ENCODE measurements at places on chromosomes 5 and 9. TPM values are rescaled to one million over a fixed set of nuclear protein-coding genes. Genes with fewer than 3 reads are reported as not detected.
A peak's percentile ranks its signal among the peaks of the same experiment; 100 is the strongest.

GRCh38 chr9:34558919-34559623 is 30.5 kb downstream of the CNTFR start:
- no peak overlapping the region for H3K27ac ChIP-seq
- H3K36me3 ChIP-seq: no peaks in the 10 kb centered on the region
- no peak for DNase-seq
- H3K27me3 ChIP-seq: peaks cover 22% of the 10 kb centered on the region
- no peaks in the 10 kb centered on the region for H3K4me1 ChIP-seq

DNA sequence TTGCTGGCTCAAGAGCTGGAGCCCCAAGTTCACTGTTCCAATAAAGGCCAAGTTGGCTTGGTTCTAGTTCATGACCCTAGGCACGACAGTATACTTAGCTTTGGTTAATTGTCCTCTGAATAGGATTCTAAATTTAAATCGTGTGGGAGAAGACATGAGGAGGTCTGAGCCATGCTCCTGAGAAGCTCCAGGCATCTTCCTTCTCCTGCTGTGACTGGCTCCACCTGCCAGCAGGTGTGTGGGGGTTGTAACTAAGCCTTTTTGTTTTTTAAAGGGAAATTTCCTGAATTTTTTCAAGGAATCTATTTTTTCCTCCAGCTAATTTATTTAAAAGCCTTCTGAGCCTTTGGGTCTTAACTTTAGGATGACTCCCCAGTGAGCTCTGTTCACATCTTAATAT is 20.2 kb upstream of the TRIM36 start:
- no peak overlapping the region for H3K27ac ChIP-seq
- H3K4me3 ChIP-seq: no peak overlapping the region
- H3K27me3 ChIP-seq: peaks cover 8% of the 10 kb centered on the region
- peaks cover 1% of the 10 kb centered on the region for H3K36me3 ChIP-seq

- H3K27ac ChIP-seq: no peak overlapping the region
- DNase-seq: no peak
- H3K4me3 ChIP-seq: no peak overlapping the region
- H3K4me1 ChIP-seq: no peaks in the 10 kb centered on the region
- no peaks in the 10 kb centered on the region for H3K36me3 ChIP-seq
Observed at GRCh38 chr5:138912093-138912492, 37.0 kb upstream of the LRRTM2 start.

- H3K36me3 ChIP-seq: no peaks in the 10 kb centered on the region
- H3K4me3 ChIP-seq: no peak overlapping the region
- peak overlapping the region; percentile 45 for H3K27ac ChIP-seq
- no peaks in the 10 kb centered on the region for H3K27me3 ChIP-seq
- peaks cover 39% of the 10 kb centered on the region for H3K4me1 ChIP-seq
- DNase-seq: no peak
Observed at GRCh38 chr5:178241231-178241663, 8.6 kb upstream of the PHYKPL start.

NEURL1B gene
- 0.16 TPM for total RNA-seq

DNA sequence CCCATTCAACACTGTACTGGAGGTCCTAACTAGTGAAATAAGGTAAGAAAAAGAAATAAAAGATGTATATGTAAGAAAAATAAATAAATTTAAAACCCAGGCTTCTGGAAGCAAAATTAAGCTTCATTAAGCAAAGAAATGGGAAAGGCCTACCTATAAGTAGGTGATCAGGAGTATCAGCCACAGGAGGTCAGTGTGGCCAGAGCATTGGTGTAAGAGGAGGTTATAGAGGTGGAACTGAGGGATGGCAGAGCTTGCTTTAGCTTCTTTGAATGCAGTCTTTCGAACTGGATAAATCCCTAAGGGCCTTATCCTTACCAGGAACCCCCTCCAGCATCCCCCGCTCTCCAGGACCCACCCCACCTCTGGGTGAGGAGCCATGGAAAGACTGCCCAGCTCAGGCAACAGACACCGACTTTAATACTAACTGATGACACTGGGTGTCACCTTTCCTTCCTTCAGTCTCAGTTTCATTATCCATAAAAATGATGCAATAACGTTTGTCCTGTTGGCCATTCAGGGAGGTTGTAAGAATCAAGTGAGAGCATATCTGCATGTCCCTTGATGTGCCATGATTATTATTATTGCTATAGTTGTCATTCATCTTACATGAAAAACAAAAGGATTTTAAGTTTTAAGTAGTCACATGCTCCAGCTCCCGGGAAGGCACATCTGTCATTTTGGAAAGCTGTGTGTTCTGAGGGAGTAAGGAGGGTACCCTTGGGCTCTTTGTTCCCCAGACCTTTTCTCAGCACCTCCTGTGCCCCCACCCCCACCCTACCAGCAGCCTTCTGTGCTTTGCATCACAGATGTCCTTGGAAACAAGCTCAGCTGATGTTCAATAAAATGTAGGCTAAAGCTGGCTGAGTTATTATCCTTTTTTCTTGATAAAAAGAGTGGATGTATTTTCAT is 50.8 kb upstream of the CTNNA1 start:
- peaks cover 33% of the 10 kb centered on the region for H3K27me3 ChIP-seq
- no peaks in the 10 kb centered on the region for H3K4me1 ChIP-seq
- no peak overlapping the region for H3K4me3 ChIP-seq
- no peak overlapping the region for H3K27ac ChIP-seq
- no peak for DNase-seq

DNA sequence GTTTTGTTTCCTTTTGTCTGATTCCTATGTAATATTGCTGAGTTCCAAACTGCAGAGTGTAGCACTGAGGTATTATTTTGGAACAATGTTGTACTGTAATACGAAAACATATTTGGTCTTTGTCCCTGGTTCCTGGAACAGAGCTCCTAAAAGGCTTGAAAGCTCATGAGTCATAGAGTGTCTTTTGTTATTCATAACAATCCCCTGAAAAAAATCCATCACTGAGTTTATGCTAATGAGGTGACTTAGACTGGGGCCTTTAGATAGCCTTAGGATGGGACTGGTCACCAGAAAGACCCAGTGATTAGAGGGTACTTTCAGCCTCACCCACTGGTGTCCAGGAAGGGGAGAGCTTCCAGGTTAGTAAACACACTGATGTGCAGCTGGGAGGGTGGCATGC is 132.7 kb upstream of the POU5F2 start:
- no peak overlapping the region for H3K4me3 ChIP-seq
- peaks cover 12% of the 10 kb centered on the region for H3K4me1 ChIP-seq

GRCh38 chr5:128237546-128237945 is 154.0 kb downstream of the SLC12A2 start:
- H3K4me3 ChIP-seq: no peak overlapping the region
- H3K4me1 ChIP-seq: no peaks in the 10 kb centered on the region
- no peak overlapping the region for H3K27ac ChIP-seq
- no peaks in the 10 kb centered on the region for H3K36me3 ChIP-seq
- H3K27me3 ChIP-seq: peaks cover 20% of the 10 kb centered on the region

FGD3 gene
- 41.8 TPM for total RNA-seq

GRCh38 chr5:168057905-168058304 is 233.5 kb upstream of the WWC1 start:
- no peak overlapping the region for H3K27ac ChIP-seq
- no peaks in the 10 kb centered on the region for H3K27me3 ChIP-seq
- no peak overlapping the region for H3K4me3 ChIP-seq
- no peaks in the 10 kb centered on the region for H3K36me3 ChIP-seq

GRCh38 chr9:71830153-71830552 is 61.8 kb upstream of the CEMIP2 start:
- no peaks in the 10 kb centered on the region for H3K27me3 ChIP-seq
- no peak for DNase-seq
- no peaks in the 10 kb centered on the region for H3K36me3 ChIP-seq
- H3K4me3 ChIP-seq: no peak overlapping the region

GRCh38 chr5:146626936-146627335 is 110.9 kb upstream of the GPR151 start:
- no peak overlapping the region for H3K4me3 ChIP-seq
- DNase-seq: no peak
- H3K4me1 ChIP-seq: no peaks in the 10 kb centered on the region
- peaks cover 3% of the 10 kb centered on the region for H3K27me3 ChIP-seq
- H3K27ac ChIP-seq: no peak overlapping the region
